Suppressor macrophage treated with lipopolysaccharide for 4 hours (primary cell): ENCODE measurements at places on chromosomes 2 and 18.

DNA sequence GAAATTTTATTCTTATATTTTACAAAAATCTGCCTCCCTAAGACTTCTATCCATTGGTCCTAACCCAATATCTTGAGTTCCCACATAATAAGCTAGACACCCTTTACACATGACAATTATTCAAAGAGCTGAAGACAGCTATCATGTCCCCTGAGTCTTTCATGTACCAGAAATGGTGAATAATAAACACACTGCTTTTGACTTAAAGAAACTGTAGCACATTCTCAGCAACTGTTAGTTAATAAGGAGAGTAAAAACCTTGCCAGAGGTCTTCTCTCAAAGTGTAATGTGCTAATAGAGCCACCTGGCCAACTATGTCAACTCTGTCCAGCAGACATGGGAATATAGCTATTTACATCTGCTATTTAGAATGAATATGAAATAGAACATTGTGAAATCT lies 109.7 kb upstream of the ARL5A start:
- DNase-seq = no peak

DNA sequence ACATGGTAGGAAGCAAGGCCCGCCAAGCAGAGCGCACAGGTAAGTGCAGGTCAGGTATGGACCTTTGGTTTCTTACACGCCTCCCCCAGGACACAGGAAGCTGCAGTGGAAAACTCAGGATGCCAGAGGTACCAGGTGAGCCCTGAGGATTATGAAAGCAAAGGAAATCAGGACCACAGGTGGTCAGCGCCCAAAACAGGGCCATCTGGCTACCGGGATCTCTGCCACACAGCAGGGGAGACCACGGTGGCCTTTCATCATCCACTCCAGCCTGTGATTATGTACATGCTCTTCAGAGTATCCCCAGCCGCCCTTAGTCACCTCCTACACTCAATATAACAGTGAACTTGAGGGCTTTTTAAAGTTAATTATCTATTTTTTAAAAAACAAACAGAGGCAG lies 125.5 kb upstream of the EPC2 start:
- no peak for DNase-seq

GRCh38 chr2:212708355-212708754 lies 169.8 kb upstream of the ERBB4 start:
- no peak for DNase-seq

GRCh38 chr2:36618381-36618780 lies 20.4 kb upstream of the FEZ2 start:
- peak; percentile 12 for DNase-seq

DNA sequence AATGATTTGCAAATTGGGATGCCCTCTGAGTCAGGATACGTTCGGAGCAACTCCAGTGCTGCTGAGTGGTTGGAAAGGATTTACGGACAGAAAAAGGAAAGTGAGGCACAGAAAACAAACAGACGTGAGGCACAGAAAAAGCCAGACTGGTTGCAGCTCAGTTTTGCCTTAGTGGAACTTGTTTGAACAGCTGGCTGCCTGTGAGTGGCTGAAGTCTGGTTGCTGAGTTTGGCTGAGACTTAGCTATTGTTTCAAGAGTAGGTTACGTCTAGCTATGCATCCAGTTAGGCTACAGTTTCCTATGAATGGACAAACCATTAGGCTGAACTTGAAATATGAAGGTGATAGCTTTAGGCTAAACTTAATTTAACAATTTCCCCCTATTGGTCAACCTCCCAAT lies 256.6 kb downstream of the VAPA start:
- no peak for DNase-seq

GRCh38 chr2:29783666-29784065 lies 137.7 kb downstream of the ALK start:
- no peak for DNase-seq

GRCh38 chr2:136787970-136788369 lies 22.6 kb downstream of the THSD7B start:
- no peak for DNase-seq

DNA sequence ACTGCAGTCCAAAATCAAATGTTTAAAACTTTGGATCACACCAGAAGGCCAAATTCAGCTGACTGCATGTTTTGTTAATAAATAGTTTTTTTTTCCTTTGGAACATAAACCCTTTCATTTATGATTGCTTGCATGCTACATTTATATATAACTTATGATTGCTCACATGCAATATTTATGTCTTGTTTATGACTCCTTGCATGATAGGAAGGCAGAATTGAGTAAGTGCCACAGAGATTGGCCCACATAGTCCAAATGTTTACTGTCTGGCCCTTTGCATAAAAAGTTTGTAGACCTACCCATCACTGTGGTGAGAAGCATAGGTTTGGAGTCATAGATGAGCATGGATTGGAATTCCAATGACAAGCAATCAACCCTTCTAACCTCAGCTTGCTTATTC lies 30.8 kb downstream of the WDFY1 start:
- no peak for DNase-seq

- DNase-seq = no peak
Measured at GRCh38 chr2:64881037-64881492, 108.1 kb upstream of the SLC1A4 start.

DNA sequence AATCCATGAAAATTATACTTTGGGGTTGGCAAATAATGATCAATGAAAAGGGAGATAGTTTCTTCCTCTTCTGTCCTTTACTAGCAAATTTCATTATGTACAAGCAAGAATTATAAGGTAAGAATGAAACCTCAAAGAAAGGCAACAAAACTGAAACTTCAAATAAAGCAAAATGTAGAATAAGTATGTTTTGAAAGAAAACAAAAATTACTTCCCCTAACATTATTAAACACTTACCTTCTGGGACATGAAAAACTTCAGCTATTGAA lies 29.4 kb downstream of the THADA start:
- DNase-seq = peak; percentile 16

- DNase-seq = no peak
Measured at GRCh38 chr2:45912109-45912508, 260.6 kb downstream of the PRKCE start.

DNA sequence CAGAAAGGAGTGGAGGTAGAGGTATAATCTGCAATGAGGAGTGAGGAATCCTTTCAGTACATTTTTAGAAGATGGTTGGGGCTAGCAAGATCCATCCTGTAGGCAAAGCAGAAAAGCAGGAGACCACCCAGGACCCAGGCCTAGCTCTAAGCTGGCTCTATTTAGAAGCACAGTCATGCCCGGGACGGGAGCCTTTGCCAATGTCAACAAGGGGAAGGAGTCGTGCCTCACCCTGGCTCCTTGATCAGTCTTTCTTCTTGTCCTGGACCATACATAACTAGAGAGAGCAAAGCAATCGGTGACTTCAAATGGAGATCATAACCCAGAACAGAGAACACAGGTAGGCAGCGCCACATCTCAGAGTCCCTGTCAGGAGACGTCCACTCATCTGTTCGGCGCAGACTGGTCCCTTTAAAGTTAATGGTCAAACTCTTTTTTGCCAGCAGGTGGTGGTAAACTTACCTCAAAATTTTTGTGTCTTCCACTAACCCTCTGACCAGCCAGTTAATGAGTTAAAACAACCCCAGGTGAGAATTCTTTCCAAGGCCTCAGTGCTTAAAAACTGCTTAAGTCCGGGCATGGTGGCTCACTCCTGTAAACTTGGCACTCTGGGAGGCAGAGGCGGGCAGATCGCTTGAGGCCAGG lies 8.0 kb downstream of the MC5R start:
- no peak for DNase-seq

GRCh38 chr2:172928756-172929155 lies 146.9 kb upstream of the MAP3K20 start:
- no peak for DNase-seq

DNA sequence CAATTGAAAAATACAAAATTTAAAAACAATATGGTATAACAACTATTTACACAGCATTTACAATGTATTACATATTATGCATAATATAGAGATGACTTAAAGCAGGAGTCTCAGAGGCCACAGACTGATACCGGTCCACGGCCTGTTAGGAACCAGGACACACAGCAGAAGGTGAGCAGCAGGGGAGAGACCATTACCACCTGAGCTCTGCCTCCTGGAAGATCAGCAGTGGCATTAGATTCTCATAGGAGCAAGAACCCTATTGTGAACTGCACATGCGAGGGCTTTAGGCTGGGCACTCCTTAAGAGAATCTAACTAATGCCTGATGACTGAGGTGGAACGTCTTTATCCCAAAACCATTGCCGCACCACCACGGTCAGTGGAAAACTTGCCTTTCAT lies 58.0 kb downstream of the SMAD2 start:
- DNase-seq = no peak

DNA sequence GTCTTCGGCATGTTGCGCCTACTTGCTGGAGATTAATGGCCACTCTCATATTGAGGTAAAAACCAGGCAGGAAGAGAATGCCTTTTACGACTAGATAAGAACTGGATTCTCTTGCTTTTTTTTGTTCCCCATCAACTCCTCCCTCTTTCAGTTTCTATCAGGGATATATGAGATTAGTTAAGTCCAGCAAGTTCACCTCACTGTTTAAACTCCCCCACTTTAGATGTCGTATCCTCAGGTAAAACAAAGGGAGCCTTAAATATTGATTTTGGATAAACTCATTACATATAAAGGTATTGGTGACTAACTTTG lies 98.4 kb downstream of the PLEKHM3 start:
- DNase-seq = no peak

- no peak for DNase-seq
Measured at GRCh38 chr2:167992278-167992677, 255.1 kb downstream of the STK39 start.

GRCh38 chr2:98149333-98149697 lies 62.3 kb downstream of the VWA3B start:
- peak; percentile 26 for DNase-seq

- no peak for DNase-seq
Measured at GRCh38 chr2:18402831-18403230, 157.6 kb downstream of the RDH14 start.

DNA sequence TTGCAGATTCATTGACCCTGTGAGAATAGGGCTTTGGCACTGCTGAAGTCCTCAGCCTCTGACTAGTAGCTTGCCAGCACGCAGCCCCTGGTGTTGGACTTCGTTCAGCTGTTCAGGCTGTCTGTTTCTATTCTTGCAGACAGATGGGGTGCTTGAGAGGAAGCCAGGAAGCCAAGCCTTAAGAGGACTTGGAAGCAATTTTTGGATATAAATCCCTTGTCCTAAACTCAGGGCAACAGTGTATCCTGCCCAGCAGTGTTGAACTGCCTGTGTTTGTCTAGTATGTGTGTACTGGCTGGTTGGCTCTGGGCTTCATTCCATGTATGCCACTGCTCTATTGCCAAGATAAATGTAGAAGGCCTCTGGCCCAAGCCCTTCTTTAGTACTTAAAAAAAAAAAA lies 108.6 kb downstream of the COMMD1 start:
- DNase-seq = peak; percentile 3

DNA sequence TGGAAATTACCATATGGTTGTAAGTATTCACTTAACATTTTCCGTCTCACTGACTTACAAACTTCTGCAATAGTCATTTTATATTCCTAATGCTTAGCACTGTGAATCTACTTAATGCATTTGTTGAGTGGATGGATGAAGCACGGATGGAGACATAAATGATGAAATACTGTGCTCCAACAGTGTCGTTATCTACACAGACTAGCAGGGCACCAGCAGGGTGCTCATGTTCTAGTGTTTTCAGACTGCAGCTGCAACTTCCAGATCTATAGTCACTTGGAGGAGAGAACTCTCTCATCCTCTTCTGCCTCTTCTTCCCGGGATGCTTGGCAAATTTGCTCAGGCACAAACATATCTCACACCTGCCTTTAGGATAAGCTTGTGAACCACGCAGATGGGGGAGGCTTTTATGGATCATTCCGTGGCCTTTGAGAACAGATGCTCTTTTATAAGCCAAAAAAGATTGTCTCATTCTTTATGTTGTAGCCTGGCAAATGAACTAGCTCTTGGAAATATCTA lies 797.7 kb downstream of the MBD2 start:
- DNase-seq = no peak

- no peak for DNase-seq
Measured at GRCh38 chr2:180258041-180258537, 251.0 kb upstream of the CWC22 start.

DNA sequence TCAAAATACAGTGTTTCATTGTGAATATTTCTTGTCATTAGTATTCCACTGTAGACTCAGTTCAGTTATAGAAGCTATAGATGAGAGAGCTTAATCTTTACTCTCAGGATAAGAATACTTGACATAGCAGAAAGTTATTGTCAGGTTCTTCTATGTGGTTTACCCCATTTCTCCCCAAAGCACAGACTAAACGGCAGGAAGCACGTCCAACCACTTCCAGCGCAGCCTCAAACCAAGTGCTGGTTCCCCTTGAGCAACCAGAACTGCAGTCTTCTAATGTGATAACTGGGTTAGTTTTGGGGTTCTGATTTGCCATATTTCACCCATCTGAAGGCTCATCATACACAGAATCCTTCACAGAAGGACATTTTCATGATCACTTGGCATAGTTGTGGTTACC lies 324.7 kb downstream of the SLC8A1 start:
- DNase-seq = no peak
